NCI-H2107 (cell line): ENCODE measurements at places on chromosomes 6 and 20.

- no peak for DNase-seq
These were observed 44.7 kb upstream of the ADGRF4 start for GRCh38 chr6:47653706-47654105.

DNA sequence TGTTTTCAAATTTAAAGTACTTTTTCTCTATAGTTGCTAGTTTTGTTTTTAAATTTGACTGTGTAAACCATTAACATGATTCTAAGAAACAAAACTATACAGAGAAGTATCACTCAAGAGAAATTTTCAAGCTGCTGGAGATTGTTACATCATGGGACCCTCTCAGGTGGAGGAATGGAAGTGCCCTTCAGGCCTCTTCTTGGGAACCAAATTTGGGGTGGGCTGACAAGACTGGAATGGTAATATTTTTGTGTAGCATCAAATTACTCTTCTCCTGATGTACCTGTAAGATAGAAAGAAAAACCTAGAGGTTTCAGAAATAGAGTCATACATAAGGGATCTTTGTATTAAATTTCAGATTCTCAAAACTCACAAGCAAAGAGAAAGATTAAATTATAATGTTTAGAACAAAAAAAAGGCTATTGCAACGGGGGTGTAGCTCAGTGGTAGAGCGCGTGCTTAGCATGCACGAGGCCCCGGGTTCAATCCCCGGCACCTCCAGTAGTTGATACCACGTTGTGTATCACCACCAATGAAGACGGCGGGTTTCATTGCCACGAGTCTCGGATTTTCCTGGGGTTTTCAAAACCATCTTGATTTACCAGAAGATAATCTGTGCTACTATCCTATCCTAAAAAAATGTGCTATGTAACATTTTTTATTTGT lies 193.7 kb downstream of the GPX5 start:
- DNase-seq: no peak

GRCh38 chr6:15484821-15485220 lies 178.0 kb downstream of the DTNBP1 start:
- DNase-seq: no peak

DNA sequence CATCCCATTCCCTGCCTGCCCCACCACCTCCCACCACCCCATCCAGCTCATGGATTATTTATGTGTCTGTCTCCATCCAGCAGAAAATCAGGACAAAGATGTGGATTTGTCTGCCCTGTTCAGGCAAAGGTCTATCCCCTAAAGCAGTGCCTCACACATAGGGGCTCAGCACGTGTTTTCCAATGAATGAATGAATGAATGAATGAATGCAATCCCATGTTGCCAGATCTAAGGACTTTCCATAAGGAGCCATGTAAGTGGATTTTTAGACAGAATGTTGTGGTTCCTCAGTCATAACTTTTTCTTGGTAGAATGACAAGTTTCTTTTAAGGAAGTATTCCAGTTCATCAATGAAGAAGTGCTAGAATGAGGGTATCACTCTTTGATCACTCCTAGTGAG lies 133.7 kb downstream of the RNASET2 start:
- no peak for DNase-seq

DNA sequence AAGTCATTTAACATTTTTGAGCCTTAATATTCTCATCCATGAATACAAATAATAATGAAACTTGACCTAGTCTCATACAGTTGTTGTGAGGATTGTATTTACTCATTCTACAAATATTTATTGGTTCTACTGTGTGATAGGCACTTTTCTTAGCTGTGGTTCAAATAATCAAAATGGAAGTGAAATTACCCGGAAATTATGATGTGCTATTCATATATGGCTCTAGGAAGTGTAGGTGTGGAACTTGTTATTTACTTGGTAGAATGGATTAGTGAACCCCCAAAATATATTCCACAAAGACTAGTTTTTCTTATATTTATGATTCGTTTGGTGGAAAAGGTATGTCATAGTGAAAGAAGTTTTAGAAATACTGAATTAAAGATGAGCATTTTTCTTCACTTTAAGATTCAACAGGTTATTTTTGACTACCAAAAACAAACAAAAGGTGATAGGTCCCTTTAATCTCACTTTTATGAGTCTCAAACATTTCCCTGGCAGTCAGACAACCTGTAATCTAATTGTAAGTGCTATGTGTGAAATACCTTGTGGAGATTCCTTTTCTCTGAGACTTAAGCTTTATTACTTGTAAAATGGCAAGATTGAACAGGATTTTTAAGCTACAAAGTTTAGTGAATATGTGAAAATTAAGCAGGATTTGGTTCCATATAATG lies 77.8 kb downstream of the STXBP5 start:
- DNase-seq: no peak

DNA sequence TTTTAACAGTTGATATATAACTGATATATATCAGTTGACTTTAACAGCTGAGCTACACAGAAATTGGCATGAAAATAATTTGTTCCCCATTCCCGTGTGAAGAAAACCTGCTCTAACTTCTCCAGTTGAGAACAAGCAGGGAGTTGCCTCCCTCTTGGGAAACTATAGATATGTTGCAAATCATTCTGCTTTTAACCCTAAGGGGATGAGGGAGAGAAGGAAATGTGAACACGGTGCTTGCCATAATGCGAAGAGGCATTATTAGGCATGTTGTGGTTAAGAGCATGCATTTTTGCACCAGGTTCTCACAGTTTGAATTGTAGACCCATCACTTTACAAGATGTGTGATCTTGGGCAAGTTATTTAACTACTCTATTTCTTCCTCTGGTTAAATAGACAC lies 453.7 kb downstream of the TENT5A start:
- DNase-seq: no peak

- no peak for DNase-seq
These were observed 188.3 kb upstream of the GMDS start for GRCh38 chr6:2433711-2434110.

GRCh38 chr20:39773380-39774000 lies 811.3 kb downstream of the DHX35 start:
- DNase-seq: no peak

- no peak for DNase-seq
These were observed 107.5 kb downstream of the THEMIS start for GRCh38 chr6:127793396-127793795.

DNA sequence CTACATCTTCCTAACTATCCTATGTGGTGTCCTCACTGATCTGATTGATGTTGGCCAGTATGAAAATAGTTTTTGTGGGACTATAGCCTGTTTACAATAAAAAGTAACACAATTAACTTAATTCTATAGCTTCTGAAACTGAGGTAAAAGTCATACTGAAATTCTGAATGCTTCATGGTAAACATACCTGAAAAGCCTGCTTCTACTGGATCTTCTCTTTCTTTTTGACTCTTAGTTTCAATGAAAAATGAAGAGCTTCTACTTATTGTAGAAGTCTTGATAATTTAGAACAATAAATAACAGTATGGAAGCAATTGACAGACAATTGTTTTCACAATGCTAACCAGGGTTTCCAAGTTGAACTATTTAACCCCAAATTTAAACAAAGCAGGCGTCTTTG lies 383.9 kb upstream of the MMS22L start:
- no peak for DNase-seq
